ENCODE measurements at places on chromosomes 16 and 17.

- no peak for DNase-seq
These were observed 19.3 kb downstream of the IGFBP4 start for GRCh38 chr17:40462343-40463121.

- no peak for DNase-seq
These were observed 16.3 kb downstream of the AXIN1 start for GRCh38 chr16:336269-336668.

GRCh38 chr17:77140878-77141767, at the start of gene SEC14L1:
SEC14L1 (plus strand) TSS chr17:77140969; CDS start chr17:77143597, 2,628 bp downstream.
- peak; percentile 29 for DNase-seq

DNA sequence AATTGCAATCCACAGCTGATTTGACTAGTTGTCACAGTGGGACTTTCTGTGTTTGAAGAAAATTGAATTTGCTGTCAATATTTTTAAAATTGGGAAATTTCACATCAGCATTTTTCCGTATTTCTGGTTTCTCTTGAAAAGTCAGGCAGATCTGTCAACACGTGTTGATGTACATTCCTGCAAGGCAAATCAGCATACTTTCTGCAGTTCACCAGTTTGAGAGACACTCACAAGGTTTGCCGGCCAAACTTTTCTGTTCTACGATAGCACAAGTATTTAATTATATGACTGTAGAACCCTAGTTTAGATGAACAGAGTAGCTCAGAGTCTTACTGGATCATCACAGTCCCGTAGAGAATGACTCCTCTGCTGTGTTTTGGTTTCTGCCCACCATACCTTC, 102.0 kb downstream of the ADAMTS18 start:
- no peak for DNase-seq

DNA sequence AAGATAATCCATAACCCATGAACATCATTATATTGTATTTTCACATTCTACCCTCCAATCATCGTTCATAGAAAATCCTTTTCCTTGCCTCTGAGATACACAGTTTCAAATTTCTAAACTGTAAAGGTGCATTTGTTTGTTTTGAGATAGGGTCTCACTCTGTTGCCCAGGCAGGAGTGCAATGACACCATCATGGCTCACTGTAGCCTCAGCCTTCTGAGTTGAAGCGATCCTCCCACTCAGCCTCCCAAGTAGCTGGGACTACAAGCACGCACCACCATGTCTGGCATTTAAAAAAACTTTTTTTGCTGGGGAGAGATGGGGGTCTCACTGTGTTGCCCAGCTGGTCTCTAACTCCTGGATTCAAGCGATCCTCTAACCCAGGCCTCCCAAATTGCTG, 58.1 kb upstream of the TOB1 start:
- DNase-seq, result no peak

- no peak for DNase-seq
These were observed 56.1 kb downstream of the RMI2 start for GRCh38 chr16:11401161-11402050.

DNA sequence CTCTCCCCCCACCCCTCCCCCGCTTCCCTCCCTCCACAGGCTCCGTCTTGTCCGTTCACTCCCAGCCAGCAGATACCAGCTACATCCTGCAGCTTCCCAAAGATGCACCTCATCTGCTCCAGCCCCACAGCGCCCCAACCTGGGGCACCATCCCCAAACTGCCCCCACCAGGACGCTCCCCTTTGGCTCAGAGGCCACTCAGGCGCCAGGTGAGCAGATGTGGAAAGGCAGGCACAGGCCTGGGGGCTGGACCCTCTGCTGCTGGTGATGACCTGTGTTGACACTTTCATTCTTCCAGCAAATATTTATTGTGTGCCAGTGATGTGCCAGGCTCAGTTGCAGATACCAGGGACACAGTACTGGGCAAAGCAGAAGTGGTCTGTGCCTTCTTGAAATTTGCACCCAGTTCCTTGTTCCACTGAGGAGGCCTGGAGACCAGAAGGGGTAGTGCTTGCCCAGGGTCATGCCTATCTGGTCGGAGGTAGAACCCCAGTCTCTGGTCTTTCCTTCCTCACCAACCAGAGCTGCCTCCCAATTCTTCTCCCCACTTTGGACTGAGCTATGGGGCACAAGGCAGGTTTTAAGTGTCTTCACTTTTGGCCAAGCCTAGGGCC, 10.3 kb upstream of the ABCC3 start:
- DNase-seq, result no peak

DNA sequence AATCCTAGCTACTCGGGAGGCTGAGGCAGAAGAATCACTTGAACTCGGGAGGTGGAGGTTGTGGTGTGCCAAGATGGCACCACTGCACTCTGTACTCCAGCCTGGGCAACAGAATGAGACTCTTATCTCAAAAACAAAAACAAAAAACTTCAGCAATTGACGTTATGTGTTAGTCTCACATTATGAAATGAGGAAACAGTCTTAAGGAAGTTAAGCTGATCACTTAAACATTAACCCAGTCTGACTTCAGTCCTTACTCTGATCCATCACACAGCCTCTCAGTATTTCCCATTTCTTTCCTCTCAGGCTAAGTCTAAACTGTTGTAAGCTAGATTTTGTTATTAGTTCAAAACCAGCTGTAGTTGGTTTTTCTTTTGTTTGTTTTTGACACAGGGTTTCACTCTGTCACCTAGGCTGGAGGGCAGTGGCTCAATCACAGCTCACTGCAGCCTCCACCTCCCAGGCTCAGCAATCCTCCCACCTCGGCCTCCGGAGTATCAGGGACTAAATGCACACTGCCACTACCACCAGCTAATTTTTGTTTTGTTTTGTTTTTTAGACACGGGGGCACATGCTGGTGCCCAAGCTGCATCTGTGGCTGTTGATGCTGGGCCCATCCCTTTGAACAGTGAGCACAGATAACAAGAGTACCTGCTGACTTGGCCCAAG, 6.3 kb downstream of the JPT1 start:
- no peak for DNase-seq

DNA sequence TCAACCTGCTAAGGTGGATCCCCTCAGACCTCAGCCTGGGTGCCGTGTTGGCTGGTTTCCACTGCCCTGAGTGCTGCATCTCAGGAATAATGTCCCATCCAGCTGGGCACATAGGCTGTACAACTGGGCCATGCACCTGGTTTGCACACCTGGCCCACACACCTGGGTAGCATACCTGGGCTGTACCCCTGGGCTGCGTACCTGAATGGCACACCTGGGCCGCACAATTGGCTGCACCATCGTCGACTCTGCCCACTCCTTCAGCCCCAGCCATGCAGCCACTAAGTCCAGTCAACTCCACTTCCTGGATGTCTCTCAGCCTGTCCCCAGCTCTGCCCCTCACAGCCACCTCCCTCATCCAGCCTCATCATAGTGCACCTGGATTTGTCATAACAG, 7.9 kb downstream of the SLC5A10 start:
- no peak for DNase-seq

DNA sequence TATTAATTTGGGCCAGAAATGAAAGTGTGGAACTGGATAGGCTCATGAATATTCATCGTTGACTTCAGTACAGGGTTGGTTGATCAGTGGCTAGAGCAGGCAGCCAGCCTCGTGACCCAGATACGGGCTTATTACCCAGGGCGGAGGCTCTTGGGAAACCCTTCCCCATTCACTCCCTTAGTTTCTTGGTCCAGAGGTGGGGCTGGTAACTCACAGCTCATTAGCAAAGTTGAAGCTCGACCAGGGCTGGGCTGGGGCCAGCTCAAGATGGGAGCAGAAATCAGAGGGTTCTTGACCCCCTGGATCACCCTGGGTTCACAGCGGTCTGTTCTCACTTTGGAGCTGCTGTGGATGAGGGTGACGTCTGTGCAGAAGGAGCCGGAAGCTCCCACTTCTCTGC, 44.6 kb upstream of the GSE1 start:
- no peak for DNase-seq

- no peak for DNase-seq
These were observed 9.9 kb downstream of the ADCY7 start for GRCh38 chr16:50276326-50276640.

DNA sequence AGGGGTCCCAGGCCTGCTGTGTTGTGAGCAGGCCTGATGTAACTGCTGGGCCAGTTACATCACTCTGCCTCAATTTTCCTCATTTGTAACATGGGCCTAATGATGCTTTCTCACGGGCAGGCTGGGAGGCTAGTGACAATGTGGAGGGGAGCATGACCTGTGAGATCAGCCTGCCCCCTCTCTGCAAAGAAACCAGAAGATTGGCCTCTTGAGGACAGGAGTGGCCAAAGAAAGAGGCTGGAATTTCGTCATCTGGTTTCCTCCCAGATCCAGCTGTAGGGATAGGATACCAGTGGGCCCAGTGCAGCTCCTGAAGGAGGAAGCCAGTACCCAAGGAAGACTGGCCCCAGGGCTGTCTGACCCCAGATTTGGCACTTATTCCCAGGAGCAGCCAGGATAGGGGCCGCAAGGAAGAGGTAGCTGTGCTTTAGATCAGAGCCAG, 615 bp upstream of the SREBF1 start:
- no peak for DNase-seq

DNA sequence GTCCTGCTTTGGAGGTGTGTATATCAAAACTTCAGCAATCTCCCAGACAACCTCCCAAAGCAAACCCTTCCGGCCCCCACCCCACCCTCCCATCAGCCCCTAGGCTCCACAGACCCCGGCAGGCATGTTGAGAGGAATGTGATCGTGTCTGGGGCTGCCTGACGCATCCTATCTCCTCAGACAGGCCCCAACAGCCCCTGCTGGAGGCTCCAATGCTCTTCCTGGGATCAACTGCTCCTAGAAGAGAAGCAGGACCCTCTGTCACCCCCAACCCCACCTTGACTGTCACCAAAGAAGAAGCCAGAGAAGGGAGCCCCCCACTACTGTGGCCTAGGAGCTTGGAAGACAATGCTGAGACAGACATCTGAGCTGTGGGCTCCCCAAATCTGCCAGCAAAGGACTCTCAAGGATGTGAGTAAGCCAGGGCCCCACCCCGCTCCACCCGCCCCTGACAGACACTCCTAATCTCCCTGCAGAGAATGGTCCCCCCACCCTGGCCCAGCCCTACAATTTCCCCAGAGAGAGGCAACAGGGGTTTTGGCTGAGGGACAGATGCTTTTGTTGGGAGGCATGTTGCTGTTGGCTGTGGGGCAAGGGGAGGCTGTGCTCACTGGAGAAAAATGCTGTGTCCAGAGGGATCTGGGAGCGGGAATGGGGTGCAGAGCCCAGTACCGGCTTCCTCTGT, 1.6 kb upstream of the KRT14 start:
- DNase-seq, result no peak

DNA sequence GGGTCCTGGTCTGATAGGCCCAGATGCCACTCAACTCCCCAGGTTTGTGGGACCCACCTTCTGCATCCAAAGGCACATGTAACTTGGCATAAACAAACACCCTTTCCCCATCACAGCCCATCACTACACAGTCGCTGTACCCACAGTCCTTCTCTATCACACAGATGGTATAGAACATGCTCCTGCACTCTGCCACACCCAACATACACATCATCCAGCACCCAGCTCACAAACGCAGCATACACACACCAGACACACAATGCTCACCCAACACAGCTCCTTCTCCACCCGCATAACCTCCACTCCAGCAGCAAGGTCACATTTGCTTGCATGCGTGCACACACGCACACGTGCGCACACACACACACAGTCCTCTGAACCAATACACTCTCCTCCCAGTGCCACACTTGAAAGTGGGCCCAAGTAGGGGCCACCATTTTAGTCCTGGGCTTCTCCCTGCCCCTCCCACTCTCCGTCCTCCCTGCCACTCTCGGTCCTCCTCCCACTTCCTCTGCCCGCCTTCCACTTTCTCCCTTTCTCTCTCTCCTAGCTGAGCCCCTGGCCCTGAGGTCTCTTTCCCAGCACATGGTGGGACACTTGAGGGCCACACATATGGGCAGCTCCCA, 8.5 kb upstream of the TMEM92 start:
- no peak for DNase-seq

- DNase-seq, result no peak
These were observed 16.5 kb downstream of the TBX2 start for GRCh38 chr17:61416211-61416539.

- no peak for DNase-seq
These were observed 12.3 kb upstream of the CDC42EP4 start for GRCh38 chr17:73324160-73324475.

- DNase-seq, result no peak
These were observed 13.1 kb upstream of the BRD7 start for GRCh38 chr16:50381679-50382440.

DNA sequence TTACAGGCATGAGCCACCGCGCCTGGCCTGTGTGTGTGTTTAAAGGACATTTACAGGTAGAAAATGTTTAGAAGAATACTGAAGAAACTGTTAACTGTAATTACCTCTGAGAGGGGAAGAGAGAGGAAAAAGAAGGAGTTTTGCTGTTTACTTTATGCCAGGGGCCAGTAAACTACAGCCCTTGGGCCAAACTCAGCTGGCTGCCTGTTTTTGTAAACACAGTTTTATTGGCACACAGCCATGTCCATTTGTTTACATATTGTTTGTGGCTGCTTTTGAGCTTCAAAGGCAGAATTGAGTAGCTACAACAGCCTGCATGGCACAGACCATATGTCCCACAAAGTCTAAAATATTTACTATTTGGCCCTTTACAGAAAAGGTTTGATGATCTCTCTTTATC, 76.4 kb downstream of the GPR139 start:
- DNase-seq, result no peak

- DNase-seq, result no peak
These were observed 46.7 kb upstream of the GCSH start for GRCh38 chr16:81142864-81143263.
